CD4-positive, alpha-beta T cell treated with Interleukin-12 subunit alpha and Interleukin-12 subunit beta, for 1 hour (primary cell): ENCODE measurements at places on chromosomes 5 and 9.

DNA sequence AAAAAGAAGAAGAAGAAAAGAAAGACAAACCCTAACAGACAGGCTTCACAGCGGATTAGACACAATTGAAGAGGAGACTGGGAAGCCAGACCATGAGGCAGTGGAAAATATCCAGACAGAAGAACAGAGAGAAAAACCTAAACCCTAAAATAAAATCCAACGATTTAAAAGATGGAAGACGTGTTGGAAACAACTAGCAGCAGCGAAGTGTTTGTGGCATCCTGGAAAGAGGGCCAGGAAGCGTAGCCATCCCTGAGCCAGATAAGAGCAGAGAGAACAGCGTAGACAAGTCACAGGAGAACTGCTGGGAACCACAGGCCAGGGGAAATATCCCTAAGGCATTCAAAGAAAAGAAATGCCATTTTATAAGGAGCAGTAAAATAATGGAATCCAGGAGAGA is 39.7 kb upstream of the NKD2 start:
- DNase-seq, result no peak

DNA sequence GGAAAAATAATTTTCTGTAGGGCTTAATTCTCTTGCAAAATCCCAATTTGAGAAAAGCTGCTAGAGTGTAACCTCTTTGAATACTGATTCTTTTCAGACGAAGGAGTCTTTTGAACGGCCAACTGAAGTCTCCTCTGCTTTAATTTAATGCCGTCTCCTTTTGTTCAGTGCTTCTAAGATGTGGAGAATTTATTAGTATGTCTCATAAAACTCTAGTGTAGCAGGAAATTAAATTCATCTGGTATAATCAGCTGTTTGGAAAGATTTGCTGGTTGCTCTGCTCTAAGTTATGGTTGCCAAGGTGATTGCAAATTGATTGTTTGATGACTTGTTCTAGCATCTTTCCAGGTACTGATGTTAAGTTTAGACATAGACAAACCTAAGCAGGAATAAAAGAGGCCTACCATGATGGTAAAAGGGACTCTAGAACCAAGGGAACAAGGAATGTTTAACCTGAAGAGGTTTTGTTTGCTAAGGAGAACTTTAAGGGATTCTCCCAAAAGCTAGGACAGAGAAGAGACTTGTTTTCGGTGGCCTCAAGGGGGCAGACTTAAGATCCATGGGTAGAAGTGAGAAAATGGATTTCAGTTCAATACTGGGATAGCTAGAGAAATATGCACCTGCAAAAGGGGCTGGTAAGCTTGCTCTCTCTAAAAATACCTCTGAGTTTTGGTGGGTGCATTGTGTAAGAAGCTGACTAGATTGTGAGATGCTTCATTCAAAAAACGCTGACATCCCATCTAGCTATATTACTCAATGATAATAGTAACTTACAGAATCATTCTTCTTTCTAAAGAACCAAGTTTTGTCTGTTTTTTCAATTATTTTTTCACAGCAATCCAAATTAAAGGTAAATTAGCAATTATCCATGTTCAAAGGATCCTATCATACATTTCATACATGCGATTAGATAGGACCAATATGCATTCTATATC is 5.7 kb upstream of the ADRB2 start:
- peak; percentile 44 for DNase-seq

DNA sequence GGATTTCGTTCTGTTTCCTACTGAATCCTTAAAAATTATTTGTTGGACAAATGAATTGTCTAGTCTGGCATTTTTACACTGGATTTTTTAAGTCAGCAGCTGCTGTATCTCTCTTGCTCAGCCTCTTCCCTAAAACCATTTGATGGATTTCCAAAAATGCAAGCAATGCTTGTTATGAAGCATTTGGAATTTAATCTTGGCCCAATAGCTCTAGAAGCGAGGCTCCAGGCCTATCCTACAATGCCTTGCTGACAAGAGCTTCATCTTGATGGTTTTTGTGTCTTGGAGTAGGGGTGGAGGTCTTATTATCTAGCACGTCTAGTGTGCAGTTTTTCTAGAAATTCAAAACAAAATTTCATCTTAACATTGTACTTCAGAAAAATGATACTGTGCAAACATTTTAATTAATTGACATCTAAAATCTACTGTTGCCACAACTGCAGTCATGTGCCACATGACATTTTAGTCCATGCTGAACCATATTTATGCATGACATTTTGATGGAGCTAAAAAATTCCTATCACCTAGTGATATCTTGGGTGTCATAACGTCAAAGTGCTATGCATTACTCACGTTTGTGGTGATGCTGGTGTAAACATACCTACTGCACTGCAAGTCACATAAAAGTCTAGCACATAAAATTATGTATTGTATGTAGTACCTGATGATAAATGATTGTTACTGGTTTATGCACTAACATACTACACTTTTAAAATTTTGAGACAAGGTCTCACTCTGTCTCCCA is 5.9 kb upstream of the RAD23B start:
- no peak for DNase-seq

GRCh38 chr5:110150199-110150598 is 460.5 kb downstream of the MAN2A1 start:
- DNase-seq, result no peak

GRCh38 chr5:78640662-78641474 is 7.7 kb downstream of the LHFPL2 start:
- no peak for DNase-seq

DNA sequence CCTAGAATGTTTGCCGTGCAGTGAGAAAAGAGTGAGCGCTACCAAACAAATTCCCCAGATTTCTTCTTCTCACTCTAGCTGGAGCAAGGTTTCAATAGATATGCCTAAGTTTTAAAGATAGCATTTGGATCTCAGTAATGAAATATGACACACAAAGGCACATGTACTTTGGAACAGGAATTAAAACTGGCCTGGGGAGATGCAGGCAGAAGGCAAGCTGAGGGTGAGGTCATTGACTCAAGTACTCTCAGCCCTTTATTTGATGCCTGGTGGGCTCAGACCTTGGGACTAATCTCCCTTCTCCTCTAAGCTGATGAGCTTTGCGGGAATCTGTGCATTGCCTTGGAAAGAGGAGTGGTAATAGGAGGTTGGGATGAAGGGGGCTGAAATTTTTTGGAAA is 323.3 kb upstream of the SLC30A5 start:
- DNase-seq, result no peak
